ENCODE measurements at places on chromosomes 3 and 15. TPM values are rescaled to one million over a fixed set of nuclear protein-coding genes. Genes with fewer than 3 reads are reported as not detected.

ITIH4 gene
- total RNA-seq: under 0.01 TPM

ACP3 gene
- total RNA-seq: 47.5 TPM

AP3B2 gene
- under 0.01 TPM for total RNA-seq

ARHGAP11A gene
- 32.6 TPM for total RNA-seq

AQP9 gene
- total RNA-seq: 4.8 TPM

CAMK2N2 gene
- total RNA-seq: not detected

ROPN1 gene
- total RNA-seq: not detected

PLOD2 gene
- 75.0 TPM for total RNA-seq

MYO9A gene
- 53.2 TPM for total RNA-seq
